CD4-positive, alpha-beta T cell treated with Interleukin-12 subunit alpha and Interleukin-12 subunit beta, for 1 hour (primary cell): ENCODE measurements at places on chromosomes 11 and 22.

DNA sequence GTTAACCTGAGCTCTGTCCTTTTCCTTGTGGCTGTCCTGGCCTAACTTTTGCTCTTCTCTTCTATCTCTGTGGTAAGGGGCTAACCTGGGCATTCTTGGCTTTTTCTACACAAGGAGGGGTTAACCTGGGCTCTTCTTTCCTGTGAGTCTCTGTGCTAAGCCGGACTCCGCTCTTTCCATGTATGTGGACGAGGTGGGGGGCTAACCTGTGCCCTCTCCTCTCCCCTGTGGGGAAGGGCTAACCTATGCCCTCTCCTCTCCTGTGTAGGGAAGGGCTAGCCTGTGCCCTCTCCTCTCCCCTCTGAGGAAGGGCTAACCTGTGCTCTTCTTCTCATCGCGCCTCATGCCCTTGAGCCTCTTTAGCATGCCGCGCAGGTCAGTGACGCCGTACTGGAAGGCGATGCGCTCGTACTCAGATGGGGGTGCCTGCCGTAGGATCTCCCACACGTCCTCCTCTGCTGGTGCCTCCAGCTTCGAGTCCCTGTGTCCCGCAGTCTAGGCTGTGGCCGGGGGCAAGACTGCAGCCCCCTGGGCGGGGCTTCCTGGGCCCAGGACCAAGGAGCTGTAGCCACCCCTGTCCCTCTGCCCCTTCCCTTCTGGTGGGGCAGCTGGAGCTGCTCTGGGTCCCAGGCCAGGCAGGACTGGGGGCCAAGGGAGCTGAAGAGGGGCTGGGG lies 6.5 kb downstream of the MYBPC3 start:
- DNase-seq = no peak

GRCh38 chr11:72114570-72114969 lies 2.1 kb upstream of the ANAPC15 start:
- no peak for DNase-seq

- no peak for DNase-seq
These were observed 11.2 kb upstream of the PAX6 start for GRCh38 chr11:31822175-31822926.

DNA sequence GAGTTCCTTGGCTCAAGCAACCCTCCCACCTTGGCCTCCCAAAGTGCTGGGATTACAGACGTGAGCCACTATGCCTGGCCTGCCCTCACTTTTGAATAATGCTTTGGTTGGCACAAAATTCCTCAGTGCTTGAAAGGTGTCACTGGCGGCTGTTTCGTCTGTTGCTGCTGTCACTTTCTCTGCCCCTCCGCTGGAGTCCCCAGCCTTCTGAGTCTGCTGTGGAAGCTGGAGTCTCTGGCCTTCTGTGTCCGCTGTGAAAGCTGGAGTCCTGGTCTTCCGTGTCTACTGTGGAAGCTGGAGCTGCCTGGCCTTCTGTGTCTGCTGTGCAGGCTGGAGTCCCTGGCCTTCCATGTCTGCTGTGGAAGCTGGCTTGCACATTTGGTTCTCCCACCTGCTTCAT lies 4.9 kb upstream of the KRTAP5-1 start:
- no peak for DNase-seq

- DNase-seq = no peak
These were observed 21.3 kb downstream of the OR51F1 start for GRCh38 chr11:4748438-4748837.

- no peak for DNase-seq
These were observed 17.7 kb upstream of the TUB start for GRCh38 chr11:8063324-8063723.

DNA sequence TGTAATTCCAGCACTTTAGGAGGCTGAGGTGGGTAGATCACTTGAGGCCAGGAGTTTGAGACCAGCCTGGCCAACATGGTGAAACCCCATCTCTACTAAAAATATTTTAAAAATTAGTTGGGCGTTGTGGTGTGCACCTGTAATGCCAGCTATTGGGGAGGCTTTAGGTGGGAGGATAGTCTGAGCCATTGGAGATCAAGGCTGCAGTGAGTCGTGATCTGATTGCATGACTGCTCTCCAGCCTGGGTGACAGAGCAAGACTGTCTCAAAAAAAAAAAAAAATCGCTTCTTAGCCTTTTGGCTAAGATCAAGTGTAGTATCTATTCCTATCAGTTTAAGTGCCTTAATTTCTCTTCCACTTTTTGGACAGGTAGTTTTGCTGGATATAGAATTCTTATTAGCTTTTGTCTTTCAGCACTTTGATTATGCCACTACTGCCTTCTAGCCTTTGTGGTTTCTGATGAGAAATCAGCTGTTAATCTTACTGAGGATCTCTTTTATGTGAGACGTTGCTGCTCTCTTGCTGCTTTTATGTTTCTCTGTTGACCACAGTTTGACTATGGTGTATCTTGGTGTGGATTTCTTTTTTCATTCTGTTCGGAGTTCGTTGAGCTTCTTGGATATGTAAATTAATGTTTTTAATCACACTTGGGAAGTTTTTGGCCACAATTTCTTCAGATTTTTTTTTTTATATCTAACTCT lies 24.7 kb downstream of the CHEK1 start:
- peak; percentile 13 for DNase-seq

- DNase-seq = no peak
These were observed 189.0 kb upstream of the BLID start for GRCh38 chr11:122304973-122305372.

GRCh38 chr22:17880020-17880419 lies 105.8 kb upstream of the BID start:
- DNase-seq = no peak

GRCh38 chr22:45450921-45451651 lies 37.6 kb downstream of the RIBC2 start:
- no peak for DNase-seq

GRCh38 chr11:17743808-17744119 lies 9.2 kb downstream of the KCNC1 start:
- no peak for DNase-seq

GRCh38 chr11:107076832-107077231 lies 58.6 kb upstream of the GUCY1A2 start:
- DNase-seq = no peak

DNA sequence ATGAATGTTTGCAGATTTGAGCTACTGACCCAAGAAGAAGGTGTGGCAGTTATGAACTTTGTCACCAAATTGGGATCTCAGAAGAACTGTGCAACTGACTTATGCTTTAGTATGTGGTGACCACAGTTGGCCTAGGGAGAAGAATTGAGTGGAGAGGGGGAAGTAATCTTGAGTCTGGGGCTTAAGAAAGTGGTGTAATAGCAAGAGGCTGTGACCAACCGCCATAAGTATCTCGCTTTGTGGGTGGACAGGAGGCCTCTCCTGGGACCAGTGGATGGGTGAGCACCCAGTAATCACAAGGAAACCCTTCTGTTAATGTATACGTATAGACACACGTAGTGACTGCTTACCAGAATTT lies 12.7 kb upstream of the IL10RA start:
- no peak for DNase-seq

DNA sequence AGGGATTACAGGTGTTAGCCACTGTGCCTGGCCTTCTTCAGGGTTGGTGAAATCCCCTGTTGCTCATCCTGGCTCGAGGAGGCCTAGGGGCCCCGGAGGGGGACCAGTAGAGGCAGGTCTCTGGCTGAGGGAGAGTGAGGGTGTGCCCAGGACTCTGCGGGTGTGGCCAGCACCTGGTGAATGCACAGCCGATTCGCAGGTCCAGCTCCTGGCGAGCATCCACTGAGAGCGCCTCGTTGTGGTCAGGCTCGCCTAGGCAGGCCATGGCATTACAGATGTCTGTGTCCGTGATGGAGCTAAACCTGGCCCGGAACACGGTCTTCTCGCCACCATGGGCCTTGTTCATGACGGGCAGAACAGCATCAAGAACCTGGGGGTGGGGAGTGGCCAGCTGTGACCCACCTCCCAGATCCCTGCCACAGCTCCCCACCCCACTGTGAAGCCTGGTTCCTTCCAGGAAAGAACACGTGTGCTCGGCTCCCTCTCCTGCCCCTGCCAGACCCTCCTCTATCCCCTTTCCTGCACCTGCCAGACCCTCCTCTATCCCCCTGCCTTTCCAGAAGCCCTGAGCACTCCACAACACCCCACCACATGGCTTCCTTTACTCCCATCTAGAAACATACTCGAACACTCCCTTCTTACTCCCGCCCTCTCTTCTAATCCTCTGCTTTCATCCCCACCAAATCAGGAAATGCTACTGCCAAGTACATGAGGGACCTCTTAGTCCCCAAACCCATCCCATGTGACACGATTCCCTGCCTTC lies 12.4 kb downstream of the TOP3B start:
- no peak for DNase-seq

GRCh38 chr11:121889186-121889585 lies 226.8 kb downstream of the BLID start:
- no peak for DNase-seq

DNA sequence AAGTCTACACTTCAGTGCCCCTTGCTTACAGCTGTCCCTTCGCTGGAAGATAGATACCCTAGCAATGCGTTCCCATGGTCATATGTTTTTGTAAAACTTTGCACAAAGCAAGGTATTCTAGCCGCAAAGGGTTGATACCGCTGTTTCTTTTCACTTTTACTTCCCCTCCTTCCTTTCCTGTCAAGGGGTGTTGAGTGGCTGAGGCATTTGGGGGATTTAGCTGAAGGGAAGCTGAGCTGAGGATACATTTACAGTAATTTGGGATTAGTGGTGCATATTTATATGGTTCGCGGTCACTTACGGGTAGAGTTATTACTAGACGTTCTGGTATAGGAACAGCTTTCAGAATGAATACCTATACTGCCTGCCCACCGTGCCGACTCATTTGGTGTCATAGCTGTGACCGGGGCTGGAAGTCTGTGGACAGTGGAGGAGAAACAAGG lies 86.9 kb upstream of the WNT11 start:
- no peak for DNase-seq

DNA sequence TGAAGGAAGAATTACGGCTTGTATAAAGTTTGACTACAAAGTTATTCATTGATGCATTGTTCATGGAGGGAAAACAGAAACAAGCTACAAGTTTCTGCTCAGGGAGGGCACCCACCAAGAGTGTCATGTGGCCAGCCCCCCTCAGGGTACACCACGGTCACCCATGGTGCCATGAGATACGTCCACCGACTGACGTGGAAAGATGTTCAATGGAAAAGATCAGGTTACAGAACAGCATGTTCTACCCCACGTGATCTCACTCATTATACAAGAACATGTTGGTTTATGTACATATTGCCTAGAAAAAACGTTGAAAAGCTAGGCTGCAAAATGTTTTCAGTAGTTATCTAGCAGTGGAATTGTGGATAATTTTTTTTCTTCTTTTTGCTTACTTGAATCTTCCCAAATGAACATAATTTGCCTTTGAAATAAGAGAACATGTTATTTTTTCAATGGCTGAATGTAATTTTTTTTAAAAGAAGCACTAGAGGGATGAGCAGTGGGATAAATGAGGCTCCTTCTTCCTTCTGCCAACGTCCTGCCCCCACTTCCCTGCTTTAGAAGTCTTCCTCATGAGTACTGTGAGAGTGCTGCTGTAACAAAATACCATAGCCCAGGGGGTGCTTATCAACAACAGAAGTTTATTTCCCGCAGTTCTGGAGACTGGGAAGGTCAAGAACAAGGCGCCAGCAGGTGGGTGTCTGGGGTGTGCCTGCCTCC lies 22.5 kb downstream of the RCN1 start:
- DNase-seq = no peak
